ENCODE measurements at places on chromosomes 16 and 17.

GRCh38 chr16:64687786-64688185 lies 434.1 kb downstream of the CDH11 start:
- no peak for DNase-seq

GRCh38 chr16:27515874-27516353 lies 33.8 kb downstream of the GTF3C1 start:
- peak; percentile 21 for DNase-seq

DNA sequence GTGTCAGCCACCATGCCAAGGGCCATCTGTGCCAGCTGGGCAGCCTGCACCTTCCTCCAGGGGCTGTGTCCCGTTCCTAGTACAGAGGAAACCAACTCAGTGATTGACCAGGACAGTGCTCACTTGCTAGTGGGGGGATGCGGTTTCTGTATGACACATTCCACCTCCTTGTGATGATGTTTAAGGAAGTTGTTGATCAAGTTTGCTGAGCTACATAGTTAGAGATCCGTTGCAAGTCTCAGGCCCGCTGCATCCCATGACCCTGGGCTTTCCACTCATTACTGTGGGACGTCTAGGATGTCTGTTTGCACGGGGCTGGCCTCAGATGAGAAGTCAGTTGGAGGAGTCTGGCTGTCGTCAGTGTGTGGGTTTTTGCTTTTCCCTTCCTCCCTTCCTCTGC lies 33.6 kb downstream of the RNF213 start:
- DNase-seq, result no peak

DNA sequence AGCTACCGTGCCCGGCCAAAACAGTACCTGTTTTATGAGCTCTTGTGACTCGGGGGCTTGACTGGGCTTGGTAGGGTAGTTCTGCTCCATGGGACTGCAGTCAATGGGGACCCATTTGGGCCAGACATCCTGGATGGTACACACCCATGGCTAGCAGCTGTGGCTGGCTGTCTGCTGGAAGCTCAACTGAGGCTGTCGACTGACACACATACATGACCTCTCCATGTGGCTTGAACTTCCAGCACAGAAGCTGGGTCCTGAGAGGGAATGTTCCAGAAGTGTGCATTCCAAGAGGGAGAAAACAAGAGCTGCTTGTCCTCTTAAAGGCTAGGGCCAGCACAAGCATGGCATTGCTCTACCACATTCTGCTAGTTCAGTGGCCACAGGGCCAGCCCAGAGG lies 14.9 kb upstream of the NKD1 start:
- no peak for DNase-seq

DNA sequence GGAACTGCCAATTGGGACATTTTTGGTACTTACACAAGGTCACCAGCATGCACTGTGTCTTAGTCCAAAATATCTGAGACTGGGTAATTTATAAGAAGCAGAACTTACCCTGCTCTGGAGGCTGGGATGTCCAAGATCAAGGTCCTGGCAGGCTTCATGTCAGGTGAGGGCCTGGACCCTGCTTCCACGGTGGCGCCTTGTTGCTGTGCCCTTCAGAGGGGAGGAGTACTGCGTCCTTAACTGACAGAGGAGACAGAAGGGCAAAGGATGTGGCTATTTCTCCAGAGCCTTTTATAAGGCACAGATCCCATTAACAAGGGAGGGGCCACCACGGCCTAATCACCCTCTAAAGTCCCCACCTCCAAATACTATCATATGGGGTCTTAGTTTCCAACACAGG lies 178.9 kb downstream of the C16orf95 start:
- DNase-seq, result no peak

- peak; percentile 96 for DNase-seq
Measured at GRCh38 chr17:17874478-17874877, 37.7 kb upstream of the SREBF1 start.

GRCh38 chr17:16191604-16192003 lies 23.7 kb downstream of the NCOR1 start:
- peak; percentile 33 for DNase-seq

DNA sequence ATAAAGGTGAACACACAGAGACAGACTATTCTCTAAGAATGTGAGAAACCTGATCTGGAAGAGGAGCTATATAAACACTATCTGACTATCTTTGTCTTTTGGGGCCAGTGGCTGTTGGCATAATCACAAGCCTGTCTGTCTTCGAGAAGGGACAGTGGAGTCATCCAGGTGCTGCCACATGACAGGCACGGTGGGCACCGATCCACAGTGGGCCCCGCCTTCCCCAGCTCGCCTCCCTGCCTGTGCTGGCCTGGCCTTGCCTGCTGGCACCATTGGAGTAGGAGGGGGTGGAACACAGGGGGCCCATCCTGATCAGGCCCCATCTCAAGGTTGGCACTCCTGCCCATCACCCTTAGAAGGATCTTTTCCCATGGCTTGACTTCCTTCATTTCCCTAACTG lies 112.8 kb downstream of the CCDC182 start:
- DNase-seq, result no peak

GRCh38 chr17:29574732-29575510 lies 6.4 kb downstream of the TP53I13 start:
- DNase-seq, result no peak

- no peak for DNase-seq
Measured at GRCh38 chr17:57557834-57558681, 187.0 kb downstream of the CCDC182 start.

DNA sequence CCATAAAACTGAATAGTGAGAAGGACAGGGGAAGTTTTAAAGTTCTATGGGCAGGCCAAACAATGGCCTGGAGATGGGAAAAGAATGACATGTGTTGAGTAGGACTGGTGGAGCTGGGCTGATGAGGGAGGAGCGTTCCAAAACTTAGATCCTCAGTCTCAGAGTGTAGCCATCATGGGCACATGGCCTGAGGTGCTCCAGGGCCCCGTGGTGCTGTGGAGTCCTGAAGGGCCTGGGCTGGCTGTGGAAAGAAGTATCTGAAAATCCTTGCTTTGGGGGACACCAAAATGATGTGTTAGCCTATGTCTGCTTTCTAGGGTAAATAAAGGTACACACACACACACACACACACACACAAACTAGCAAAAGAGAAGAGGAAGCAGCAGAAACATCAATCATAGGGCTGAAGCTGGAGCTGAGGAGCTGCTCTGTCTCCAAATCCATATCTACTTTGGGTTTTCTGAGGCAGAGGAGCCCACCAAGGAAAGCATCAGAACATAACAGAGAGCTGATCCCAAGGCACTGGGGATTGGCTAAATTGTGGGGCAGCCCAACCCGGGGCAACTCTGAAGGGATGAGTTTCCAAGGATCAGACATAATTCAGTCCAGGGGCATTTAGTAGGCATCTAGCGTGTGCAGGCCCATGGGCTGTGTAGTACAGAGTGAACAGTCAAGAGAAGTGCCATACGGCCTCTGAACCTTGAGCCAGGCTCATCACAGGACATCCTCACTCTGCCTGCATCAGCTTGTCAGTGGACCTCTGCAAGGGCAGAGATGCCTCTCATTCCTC lies 85.2 kb downstream of the C16orf78 start:
- DNase-seq, result no peak

DNA sequence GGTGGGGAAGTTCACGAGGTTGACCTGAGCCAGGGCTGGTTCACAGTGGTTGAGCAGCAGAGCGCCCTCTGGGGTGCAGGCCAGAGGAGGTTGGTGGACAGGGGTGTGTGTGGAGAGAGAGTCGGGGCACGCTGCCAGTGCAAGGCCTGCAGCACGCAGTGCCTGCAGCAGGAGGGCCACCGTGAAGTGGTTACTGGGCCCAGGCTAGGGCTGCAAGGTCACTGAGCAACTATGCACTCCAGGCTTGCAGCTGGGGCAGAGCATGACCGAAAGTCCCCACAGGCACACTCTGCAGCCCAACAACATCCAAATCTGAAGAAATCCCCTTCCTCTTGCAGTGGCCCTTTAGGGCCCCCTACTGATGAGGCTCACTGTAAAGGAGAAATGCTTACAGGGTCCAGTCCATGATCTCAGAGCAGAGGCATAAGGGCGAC lies 89.1 kb upstream of the NOL11 start:
- DNase-seq, result peak; percentile 45

GRCh38 chr17:63029541-63029940 lies 63.5 kb downstream of the TANC2 start:
- peak; percentile 30 for DNase-seq

- DNase-seq, result peak; percentile 76
Measured at GRCh38 chr17:66165537-66166123, 26.3 kb downstream of the CEP112 start.

DNA sequence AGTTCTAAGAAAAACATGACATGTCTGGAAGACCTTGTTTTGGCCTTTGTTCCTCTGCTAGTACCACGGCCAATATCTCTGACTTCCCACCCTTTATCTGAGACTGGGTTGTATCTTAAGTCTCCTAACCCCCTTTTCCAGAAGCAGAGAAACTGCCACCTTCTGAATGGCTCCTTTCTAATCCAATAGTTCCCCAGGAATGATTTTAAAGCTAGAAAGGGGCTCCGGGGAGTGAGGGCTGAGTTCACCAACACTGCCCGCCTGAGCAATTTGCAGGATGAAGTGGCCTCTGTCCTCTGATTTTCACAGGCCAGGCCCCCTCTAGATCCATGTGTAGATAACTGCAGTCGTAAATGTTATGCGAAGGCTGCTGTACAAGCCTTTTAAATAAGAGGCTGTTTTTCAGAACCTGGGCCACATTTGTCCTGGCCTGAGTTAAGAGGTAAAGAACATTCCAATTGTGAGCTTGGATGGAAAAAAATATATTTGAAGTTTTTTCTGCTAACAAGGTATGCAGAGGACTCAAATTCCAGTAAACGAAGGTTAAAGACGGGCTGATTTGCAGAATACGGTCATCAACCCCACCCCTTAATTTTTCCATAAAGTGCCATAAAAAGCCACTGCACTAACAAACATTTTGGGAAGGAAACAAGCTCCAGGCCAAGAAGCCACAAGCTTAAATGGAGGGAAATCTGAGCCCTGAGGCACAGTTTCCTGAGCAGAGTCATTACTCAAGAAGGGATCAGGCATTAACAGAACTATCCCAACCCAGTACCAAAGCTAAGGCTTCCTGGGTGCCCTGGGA lies 117.0 kb upstream of the MAF start:
- DNase-seq, result no peak

DNA sequence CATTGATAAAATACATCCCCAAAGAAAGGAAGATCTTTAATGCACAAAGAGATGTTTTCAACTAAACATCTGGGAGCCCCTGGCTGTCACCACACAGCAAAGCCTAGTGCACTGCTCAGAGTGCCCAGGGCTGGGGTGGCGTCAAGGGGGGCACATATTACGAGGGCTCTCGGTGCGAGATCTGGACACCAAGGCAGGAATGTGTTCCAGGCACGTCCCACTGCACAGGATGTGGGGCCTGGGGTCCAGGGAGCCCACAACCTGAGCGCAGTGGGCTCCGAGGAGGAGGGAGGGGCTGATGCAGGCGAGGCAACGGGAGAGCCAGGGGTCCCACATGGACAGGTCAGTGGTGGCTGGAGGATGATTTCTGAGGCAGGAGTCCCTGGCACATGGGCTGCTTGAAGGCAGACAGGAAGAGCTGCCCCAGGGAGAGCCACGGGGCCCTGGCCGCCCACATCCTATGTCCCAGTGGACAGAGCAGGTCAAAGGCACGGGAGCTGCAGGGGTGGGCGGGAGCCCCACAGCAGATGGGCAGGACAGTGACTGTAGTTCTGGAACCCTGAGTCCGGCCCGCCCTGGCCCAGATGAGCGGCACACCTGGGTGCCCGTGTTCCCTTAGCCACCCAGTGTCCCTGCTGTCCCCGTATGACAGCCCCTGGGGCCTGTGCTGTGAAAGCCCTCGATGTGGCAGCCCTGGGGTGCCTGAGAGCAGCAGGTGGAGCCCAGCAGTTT lies 56.4 kb downstream of the ZNF778 start:
- DNase-seq, result no peak
